ENCODE measurements at places on chromosomes 16 and 17. TPM values are rescaled to one million over a fixed set of nuclear protein-coding genes. Genes with fewer than 3 reads are reported as not detected.
A peak's percentile ranks its signal among the peaks of the same experiment; 100 is the strongest.

DNA sequence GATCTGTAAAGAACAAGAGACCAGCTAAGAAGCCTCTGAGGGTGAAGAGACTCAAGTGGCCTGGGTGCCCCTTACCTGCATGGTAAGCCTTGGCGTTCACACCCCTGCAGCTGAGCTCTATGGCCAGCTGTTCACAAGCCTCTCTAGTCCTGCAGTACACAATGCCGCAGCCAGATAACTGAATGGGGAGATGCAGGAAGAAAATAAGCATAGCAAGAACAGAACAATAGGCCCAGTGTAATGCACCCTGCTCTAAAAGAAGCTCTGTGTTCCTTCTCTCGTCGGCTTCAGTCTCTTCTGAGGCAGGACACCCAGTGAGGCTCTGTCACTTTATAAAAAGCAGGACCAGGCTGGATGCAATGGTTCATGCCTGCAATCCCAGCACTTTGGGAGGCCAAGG lies 5.4 kb downstream of the RECQL5 start:
- peaks cover 8% of the 10 kb centered on the region for H3K4me1 ChIP-seq
- peaks cover 16% of the 10 kb centered on the region for H3K36me3 ChIP-seq
- no peaks in the 10 kb centered on the region for H3K27me3 ChIP-seq
- no peak for DNase-seq
- H3K4me3 ChIP-seq, result no peak overlapping the region
- no peak overlapping the region for H3K27ac ChIP-seq

- peak overlapping the region; percentile 11 for H3K4me3 ChIP-seq
- peak; percentile 30 for DNase-seq
- peaks cover 30% of the 10 kb centered on the region for H3K4me1 ChIP-seq
- H3K36me3 ChIP-seq, result peaks cover 9% of the 10 kb centered on the region
Measured at GRCh38 chr17:76491271-76492122, 9.7 kb downstream of the RHBDF2 start.

DNA sequence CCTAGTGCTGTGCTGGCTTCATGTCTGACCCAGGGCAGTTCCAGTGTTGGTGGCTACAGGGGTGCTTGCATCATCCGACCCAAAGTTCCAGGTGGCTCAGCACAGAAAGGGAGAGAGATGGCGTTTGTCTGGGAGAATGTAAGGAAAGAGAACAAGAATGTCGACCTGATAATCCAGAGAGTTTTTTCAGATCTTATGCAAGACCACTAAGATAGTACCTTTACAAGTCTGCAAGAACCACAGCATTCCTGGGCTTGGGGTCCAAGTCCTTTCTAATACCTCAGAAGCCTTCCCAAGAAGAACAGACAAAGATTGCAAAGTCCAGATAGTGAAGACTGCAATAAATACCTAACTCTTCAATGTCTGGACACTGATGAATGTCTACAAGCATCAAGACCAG lies 363.0 kb upstream of the TOM1L1 start:
- H3K27me3 ChIP-seq, result no peaks in the 10 kb centered on the region
- no peak for DNase-seq
- no peak overlapping the region for H3K27ac ChIP-seq
- no peak overlapping the region for H3K4me3 ChIP-seq
- no peaks in the 10 kb centered on the region for H3K4me1 ChIP-seq

DNA sequence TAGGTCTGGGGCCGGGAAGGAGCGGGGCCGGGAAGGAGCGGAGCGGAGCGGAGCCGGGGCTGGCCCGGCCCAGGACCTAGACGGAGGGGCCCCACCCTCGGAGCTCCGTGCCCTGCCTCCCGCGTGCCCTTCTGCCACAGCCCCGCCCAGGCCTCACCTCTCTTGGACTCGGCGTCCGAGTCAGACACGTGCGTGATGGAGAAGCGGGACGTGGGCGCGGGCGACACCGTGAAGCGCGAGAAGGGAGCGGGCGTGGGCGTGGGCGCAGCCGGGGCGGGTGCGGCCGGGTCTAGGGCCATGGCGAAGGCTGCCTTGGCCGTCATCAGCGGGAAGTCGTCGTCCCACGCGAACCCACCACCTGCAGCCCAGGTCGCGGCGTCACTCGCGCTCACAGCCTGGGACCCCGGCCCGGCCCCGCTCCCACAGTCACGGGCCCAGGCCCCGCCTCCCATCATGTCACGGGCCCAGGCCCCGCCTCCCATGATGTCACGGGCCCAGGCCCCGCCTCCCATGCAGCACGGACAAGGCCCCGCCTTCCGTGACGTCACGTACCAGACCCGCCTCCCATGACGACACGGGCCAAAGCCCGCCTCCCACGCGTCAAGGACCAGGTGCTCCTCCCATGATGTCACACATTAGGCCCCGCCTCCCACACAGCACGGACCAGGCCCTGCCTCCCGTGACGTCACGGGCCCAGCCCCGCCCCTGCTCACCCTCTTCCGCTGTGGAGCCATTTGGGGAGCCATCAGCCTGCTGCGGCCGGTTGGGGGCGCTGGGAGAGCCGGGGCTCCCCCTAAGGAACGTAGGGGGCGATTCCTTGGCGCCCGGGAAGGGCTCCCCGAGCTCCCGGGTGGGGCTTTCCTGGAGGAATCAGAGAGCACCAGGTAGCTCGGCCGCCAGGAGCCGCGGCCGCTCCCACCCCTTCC lies 45.8 kb upstream of the PVALEF start:
- peaks cover 4% of the 10 kb centered on the region for H3K4me1 ChIP-seq
- H3K4me3 ChIP-seq, result peak overlapping the region; percentile 69
- H3K36me3 ChIP-seq, result no peaks in the 10 kb centered on the region
- H3K27ac ChIP-seq, result peak overlapping the region; percentile 53
- H3K27me3 ChIP-seq, result no peaks in the 10 kb centered on the region
- peak; percentile 86 for DNase-seq

DNA sequence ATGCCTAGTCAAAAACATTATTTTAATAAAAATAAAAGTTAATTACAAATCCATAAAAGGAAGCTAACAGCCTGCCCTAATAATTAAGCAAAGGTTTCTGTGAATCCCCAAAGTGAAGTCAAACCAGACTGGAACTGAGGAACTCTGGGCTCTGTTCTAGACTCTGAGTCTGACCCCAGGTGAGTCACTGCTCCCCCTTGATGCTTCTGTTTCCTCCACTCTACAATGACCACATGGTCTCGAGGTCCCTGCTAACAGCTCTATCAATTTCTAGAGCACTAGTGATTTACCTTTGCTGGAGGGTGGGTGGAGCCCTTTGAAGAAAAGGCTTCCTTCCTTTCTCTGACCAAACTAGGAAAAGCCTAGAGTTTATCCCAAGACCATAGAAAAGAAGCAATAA lies 32.4 kb downstream of the XPO6 start:
- no peak overlapping the region for H3K4me3 ChIP-seq
- peak overlapping the region; percentile 30 for H3K27ac ChIP-seq
- no peaks in the 10 kb centered on the region for H3K27me3 ChIP-seq
- peaks cover 69% of the 10 kb centered on the region for H3K4me1 ChIP-seq
- DNase-seq, result no peak

DNA sequence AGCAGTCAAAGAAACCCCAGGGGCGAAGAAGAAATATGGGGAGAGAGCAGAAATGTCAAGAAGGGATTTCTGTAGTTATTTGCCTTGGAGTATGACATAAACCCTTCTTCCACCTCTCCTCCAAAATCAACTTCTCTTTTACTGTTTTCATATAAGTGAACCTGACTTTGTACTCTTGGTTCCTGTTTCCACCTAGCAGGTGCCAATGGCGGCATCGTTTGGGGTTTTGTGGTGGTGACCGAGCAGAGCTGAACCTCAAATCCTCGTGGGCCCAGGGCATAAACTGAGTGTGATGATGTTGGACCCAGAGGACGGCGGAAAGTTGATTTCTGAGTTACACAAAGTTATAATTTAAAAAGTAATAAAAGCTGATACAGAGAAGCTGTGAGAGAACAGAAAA lies 39.6 kb upstream of the PSMD7 start:
- no peaks in the 10 kb centered on the region for H3K36me3 ChIP-seq
- no peak overlapping the region for H3K27ac ChIP-seq
- H3K27me3 ChIP-seq, result no peaks in the 10 kb centered on the region
- DNase-seq, result no peak

The MILR1 gene
- 0.46 TPM for total RNA-seq

The FGF11 gene
- total RNA-seq, result 4.8 TPM

DNA sequence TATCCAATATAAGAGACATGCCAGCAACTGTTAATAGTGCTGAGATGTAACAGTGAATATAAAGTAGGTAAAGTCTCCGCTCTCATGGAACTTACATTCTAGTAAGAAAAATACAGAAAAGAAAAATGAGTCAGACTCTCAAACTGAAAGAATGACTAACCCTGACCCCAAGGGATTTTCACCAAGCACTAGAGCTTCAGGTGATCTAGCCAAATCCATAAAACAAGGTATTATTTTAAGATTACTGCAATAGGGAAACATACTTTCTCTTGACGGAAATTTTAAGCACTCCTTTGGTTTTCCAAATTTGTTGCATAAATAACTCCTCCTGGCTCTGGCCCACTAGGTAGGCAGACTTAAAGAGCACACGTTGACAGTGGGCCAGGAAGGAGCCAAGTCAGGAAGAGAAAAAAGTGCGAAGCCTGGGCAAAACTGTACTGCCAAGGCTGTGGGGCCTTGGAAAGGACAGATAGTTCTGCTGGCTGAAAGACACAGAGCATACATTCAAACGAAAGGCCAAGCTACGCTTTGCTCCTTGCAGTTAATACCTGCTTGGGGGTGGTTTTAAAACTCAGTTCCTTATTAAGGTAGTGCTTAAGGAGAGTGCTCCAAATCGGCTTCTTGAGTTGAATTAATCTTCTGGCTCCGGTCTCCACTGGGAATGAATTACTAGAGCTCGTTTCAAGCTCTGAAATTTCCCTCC lies 1.4 kb downstream of the GOT2 start:
- peak overlapping the region; percentile 94 for H3K27ac ChIP-seq
- H3K36me3 ChIP-seq, result peaks cover 18% of the 10 kb centered on the region
- no peak for DNase-seq
- peaks cover 2% of the 10 kb centered on the region for H3K27me3 ChIP-seq
- H3K4me1 ChIP-seq, result peaks cover 26% of the 10 kb centered on the region
- peak overlapping the region; percentile 99 for H3K4me3 ChIP-seq

The KRTAP4-4 gene
- not detected for total RNA-seq

DNA sequence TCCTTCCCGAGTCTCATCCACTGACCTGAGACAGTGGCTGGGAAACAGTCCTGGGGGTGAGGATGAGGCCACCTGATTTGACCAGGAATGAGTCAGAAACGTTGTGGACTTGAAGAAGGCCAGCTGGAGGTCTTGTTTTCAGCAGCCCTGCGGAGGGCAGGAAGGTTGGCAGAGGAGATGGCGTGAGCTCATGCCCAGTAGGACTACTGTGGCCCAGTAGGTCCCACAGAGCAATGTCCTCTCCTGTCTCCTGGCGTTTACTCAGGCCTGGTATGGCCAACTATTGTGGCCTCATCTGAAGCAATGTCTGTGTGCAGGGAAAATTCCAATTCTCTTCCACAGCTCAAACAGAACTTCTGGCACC lies 84.1 kb upstream of the DNAJA2 start:
- no peaks in the 10 kb centered on the region for H3K4me1 ChIP-seq
- H3K27me3 ChIP-seq, result no peaks in the 10 kb centered on the region
- no peak overlapping the region for H3K4me3 ChIP-seq
- no peak for DNase-seq
- no peak overlapping the region for H3K27ac ChIP-seq
- H3K36me3 ChIP-seq, result no peaks in the 10 kb centered on the region

The HEATR3 gene
- 25.9 TPM for total RNA-seq

DNA sequence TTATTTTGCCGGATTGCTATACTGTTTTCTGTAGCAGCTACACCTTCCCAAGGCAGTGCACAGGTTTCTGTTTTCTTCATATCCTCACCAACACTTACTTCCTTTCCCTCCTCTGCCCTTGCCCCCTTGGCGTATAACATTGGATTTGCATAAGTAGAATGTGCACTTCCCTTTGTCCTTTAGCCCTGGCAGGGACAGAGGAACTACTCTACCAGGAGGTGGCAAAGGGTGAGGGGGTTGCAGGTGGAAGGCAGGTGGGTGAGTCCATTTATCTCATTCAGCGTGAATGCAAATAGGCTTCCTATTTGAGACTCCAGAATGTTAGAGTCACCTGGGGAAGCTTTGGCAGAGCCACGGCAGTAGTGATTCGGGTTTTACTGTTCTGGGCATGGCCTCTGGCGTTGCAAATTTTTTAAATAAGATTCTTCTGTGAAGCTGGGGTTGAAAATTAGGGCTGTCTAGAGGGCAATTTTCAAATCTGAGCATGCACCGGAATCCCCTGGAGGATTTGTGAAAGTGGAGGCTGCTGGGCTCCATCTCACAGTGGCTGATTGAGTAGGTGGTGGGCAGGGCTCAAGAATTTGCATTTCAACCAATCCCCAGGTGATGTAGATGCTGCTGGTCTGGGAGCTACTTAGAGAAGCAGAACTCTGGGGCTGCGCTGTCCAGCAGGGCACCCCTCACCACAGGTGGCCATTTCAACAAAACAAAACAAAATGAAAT lies 84.7 kb downstream of the PLCG2 start:
- H3K4me3 ChIP-seq, result no peak overlapping the region
- H3K27ac ChIP-seq, result no peak overlapping the region
- DNase-seq, result no peak
- no peaks in the 10 kb centered on the region for H3K27me3 ChIP-seq
- no peaks in the 10 kb centered on the region for H3K4me1 ChIP-seq

- no peak for DNase-seq
- peaks cover 39% of the 10 kb centered on the region for H3K4me1 ChIP-seq
- H3K27me3 ChIP-seq, result no peaks in the 10 kb centered on the region
Measured at GRCh38 chr17:48854774-48855476, 24.1 kb downstream of the CALCOCO2 start.

DNA sequence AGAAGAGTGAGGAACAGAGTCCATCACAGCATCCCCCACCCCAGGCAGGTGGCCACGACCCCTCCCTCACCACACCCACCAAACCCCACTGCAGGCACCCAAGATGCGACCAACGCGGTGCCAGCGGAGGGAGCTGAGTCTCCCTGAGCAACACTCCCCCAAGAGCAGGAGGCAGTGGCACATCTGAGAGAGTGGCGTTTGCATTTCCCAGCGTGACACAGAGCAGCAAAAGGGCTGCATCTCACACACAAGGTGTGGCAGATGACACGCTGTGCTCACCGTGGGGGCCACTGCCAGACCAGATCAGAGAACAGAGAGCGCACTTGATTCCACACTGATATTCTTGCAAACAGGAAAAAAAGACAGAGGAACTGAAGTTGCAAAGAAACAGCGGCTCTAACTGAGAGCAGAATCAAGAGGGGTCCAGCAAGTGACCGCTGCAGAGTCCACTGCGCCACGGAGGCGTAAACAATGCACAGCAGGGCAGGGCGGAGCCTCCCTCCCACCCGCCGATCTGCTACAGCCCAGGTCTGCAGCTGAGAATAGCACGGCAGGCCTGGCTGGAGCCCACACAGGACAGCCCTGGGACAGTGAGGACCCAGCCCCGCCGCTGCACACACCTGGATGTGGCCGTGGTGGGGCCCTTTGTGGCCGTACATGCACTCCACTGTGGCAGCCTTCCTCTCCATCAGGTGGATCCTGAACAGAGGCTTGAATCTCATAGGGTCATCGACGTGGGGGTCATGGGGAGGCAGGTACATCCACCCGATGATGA lies 26.0 kb upstream of the C16orf95 start:
- no peak for DNase-seq
- H3K4me1 ChIP-seq, result peaks cover 13% of the 10 kb centered on the region
- no peak overlapping the region for H3K4me3 ChIP-seq
- H3K36me3 ChIP-seq, result peaks cover 36% of the 10 kb centered on the region

The MT1A gene
- total RNA-seq, result 7.6 TPM

- peaks cover 20% of the 10 kb centered on the region for H3K36me3 ChIP-seq
- peaks cover 30% of the 10 kb centered on the region for H3K4me1 ChIP-seq
- no peak for DNase-seq
- no peak overlapping the region for H3K4me3 ChIP-seq
Measured at GRCh38 chr16:57191056-57191571, 5.0 kb downstream of the RSPRY1 start.
